ENCODE measurements at places on chromosomes 11 and 22.

DNA sequence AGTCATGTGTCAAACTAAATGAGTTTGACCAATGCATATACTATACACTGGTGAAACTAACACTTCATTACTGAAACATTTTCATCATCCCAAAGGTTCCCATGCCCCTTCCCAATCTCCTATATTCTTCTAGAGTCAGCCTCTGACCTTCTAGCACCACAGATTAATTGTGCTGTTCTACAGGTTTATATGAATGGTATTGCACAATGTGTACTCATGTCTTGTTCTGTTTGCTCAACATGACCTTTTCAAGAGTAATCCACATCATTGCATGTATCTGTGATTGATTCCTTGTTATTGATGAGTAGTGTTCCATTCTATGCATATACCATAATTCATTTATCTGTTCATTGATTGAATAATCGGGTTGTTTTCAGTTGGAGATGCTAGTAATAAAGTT is 7.5 kb upstream of the OR8G1 start:
- DNase-seq = no peak

DNA sequence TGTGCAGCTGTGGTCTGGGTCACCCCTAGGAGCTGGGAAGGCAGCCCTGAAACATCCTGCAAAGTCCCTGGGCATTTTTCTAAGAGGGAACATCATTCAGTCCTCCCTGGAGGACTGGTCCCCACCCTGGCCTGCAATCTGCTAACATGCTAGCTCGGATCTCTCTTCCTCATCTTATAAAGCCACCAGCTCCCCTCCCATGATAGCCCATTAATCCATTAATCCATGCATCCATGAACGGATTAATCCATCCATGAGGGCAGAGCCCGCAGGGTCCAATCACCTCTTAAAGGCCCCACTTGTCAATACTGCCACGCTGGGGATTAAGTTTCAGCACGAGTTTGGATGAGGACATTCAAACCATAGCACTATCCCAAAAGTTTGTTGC is 12.1 kb downstream of the PRG3 start:
- no peak for DNase-seq

DNA sequence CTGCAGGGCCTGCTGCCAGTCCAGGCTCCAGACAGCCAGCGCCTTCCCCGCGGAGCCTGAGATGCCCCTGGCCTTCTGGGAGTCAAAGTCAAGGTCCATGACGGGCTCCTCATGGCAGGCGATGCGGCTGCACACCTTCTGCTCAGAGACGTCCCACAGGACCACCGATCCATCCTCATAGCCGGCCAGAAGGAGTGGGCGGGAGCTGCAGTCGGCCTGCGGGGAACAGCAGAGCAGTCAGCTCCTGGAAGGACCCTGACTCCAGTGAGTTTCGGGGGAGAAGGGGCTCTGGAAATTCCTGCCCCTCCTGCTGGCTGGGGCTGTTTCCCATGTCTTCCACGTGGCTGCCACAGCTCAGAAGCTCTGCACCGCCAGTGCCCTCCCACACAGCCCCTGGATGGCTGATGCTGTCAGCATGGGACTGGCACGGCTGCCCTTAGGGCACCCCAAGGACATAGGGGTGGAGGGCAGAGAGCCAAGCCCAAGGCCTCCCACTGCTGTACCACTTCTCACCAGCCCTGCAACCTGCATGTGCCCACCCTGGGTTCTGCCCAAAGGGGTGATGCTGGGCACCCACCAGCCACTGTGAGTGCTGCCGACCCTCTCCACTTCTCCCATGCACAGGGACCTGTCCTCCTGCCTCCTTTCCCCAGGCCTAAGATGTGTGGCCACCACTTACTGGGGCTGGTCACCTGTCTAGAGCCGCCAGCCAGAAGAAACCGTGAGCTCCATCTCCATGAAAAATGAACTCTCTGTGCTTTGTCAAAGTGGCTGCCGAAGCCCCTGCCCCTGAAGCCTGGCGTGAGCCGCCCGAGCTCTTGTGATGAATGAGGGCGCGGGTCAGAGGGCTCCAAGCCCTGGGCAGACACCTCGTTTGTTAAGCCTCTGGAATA is 41.7 kb downstream of the TBX1 start:
- DNase-seq = no peak

DNA sequence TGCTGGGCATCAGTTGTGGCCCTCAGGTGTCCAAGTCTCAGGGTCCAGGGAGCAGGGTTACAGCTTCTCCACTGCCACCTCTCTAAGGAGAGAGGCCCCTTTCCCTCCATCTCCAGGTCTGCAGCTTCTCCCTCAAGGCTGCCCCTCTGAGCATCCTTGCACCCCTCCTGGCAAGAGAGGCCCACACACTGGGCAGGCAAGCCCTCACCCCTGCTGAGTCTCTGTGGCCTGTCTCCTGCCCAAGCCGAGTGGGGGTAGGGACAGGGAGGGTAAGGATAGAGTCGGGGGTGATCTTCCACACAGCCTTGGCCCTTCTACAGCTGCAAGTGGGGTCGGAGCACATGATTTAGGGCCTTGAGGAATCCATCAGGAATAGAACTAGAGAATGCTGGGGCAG is 76.6 kb downstream of the ST3GAL4 start:
- DNase-seq = no peak

DNA sequence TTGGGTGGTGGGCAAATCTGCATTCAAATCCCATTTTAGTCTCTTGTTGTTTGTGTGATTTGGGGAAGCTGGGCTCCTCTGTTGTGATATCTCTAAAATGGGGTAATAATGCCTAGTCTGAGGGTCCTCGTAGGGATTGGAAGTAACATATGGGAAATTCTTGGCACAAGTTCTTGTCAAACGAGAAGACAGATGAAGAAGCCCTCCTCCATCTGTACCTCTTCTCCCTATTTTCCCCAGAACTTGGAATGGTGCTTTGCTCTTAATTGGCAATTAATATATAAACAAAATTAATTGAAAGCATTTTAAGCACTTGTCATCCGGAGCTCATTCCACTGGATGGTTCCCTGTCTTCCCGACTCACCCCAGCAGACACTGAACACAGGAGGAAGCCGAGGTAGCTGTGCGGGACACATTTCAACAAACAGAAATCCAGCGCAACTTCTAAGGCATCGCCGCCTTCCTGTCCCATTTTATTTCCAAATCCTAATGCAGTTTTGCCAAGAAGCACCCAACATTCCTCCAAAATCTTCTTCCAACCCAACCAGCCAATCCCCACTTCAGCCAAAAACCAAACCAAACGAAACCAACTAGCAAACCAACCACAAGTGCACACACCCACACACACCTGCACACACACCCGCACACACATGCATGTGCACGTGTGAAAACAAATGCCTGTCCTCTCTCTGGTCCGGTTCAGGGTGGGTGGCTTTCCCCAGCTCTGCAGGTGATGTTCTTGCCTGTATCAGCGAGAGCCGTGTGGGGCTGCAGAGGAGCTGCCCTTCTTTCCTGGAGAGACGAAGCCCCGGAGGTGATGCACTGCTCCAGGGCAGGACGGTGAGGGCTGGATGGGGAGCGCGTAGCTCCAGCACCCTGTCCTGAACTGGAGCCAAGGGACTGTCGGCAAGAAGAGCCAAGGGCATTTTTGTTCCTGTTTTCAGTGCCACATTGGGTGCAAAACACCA is 100.8 kb upstream of the B3GAT1 start:
- no peak for DNase-seq

- DNase-seq = no peak
Measured at GRCh38 chr11:8363921-8364320, 100.2 kb upstream of the LMO1 start.

GRCh38 chr11:61966734-61967115 is 709 bp downstream of the FTH1 start:
- no peak for DNase-seq

DNA sequence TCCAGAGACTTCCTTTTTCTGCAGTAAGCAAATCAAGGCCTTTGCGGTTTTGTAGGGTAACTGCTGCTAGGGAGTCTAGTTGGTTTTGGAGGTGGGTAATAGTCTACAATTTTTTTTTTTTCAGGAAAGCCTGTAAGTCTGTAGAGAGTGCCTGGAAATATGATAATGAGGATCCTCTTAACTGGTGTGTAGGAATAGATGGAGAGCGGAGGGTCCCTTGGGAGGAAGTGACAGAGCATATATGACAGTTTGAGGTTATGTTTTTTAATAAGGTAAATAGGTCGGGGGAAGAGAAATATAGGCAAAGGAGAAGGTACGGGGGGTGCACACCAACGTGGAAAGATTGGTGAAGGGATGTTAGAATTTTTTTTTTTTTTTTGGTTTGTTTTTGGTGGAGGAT is 25.9 kb downstream of the ZNF195 start:
- DNase-seq = no peak

GRCh38 chr11:16011396-16011795 is 344.9 kb downstream of the SOX6 start:
- DNase-seq = no peak

GRCh38 chr11:72088076-72088808 is 7.6 kb downstream of the LRRC51 start:
- no peak for DNase-seq

Measured in amygdala (tissue), 56 donors.